ENCODE measurements at places on chromosomes 3 and 15.

- DNase-seq, result peak; percentile 4
Observed at GRCh38 chr3:119098619-119099222, 47.2 kb upstream of the TEX55 start.

GRCh38 chr3:84891851-84892250, 66.9 kb upstream of the CADM2 start:
- DNase-seq, result no peak

GRCh38 chr3:46116996-46117395, 89.7 kb upstream of the XCR1 start:
- no peak for DNase-seq

DNA sequence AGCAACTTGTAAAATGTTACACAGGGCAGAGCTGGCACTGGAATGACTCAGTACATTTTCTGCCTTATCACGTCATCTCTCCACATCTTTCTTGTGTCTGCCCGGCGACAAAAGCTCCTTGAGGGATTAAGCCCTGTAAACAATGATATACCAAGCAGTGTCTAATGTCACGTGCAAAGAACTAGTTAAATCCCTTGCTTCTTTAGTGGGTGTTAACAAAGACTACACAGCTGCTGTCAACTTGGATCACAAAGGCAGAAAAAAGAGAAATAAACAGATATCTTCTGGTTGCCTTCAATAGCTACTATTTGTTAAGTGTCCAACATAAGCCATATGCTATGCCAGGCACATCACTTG, 48.1 kb upstream of the FRMD4B start:
- no peak for DNase-seq

GRCh38 chr3:48738926-48739616, 22.1 kb upstream of the IP6K2 start:
- no peak for DNase-seq

DNA sequence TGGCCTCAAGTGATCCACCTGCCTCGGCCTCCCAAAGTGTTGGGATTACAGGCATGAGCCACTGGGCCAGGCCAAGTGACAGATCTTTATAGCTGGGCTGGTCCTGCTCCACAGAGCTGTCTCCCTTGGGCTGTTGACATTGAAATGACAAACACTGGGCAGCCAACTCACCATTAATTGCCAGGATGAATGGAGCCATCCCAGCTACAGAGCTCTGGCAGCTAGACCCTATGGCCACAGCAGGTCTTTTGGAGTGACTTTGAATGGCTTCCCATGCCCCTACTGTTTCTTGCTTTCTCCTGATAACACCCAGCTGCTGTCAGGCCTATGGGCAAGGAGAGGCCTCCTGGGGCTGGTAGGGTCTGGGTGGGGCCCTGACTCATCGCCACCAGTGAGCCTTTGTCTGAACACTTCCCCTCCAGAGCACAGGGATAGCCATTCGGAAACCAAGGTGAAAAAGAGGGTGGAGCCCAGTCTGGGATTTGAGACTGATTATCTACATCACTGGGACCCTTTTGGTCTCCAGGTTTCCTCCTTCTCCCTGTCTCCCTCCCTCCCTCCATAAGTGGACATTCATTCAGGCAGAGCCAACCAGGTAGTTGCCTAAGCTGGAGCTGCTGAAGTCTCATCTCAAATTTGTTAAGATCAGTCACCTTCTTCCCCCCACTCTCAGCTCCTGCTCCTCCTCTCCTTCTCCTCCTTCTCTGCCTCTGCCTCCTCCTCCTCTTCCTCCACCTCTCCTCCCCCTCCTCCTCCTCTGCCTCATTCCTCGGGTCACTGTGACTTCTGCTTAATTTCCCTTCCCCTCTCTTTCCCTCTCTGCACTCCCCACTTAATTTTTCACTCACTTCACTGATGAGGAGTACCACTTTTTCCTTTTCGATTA, 34.0 kb downstream of the BHLHE40 start:
- no peak for DNase-seq

DNA sequence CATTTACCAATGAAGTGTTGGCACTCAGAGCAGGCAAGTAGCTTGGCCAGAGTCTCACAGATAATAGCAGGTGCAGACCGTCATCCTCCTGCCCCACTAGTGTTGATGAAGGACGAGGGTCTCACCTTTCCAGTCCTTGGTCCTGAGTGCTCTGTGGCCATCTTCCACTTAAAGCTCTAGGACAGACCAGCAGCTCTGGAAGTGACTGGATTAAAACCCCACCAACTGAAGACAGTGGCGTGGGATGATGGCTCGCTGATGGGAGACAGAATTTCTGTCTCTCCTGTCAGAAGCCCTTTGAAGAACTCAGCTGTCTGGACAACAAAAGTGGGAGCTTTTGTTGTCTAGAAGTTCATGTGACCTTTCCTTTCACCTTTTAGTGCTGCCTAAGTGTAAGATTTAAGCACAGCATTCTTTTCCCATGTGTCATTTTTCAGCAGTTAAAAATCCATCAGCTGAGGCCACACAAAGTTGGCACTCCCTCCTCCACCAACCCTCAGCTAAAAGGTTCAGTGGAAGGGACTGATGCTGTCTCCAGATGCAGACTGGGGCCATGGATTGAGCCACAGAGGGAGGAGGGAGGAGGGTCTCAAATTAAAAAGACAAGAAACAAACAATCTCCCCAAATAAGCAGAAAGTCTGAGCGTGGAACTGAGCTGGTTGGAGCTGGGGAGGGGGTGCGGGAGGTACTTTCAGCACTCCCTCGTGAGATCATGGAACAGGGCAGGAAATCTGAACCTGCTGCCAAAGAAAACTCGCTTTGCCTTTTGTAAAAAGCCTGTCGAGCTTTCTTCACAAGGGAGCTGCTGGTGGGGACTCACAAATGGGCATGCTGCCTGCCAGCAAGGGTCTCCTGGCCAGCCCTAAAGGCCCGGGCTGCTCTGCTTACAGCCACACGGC, 148.5 kb upstream of the CTDSPL start:
- no peak for DNase-seq

DNA sequence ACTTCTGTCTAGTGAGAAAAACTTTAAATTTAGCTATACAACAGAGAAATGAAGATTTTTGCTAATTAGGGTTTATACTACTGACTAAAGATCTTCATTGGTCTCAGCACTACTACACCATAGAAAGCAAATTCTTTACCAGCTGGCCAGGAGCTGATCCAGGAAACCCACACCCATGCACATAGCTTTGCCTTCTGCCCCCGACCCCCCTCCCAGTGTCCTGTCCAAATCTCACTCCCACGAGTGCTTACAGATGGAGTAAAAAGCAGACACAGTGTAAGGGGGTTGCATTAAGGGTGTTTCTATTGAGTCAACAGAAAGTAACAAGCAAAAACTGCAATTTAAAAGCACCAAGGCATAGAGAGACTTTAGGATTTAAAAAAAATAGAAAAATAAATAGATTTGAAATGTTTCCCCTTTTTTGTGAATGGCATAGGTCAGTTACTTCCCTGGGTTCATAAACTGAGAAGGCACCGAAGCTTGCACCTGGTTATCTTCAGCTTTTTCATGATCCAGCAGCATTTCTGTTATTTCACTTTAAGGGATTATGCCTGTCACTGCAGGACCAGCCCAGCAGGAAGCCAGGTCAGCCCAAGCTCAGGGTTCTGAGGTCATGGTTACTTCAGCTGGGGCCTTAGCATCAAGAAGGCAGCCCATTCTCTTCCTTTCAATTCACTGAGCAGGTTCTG, 124.3 kb downstream of the CTNNB1 start:
- DNase-seq, result no peak

DNA sequence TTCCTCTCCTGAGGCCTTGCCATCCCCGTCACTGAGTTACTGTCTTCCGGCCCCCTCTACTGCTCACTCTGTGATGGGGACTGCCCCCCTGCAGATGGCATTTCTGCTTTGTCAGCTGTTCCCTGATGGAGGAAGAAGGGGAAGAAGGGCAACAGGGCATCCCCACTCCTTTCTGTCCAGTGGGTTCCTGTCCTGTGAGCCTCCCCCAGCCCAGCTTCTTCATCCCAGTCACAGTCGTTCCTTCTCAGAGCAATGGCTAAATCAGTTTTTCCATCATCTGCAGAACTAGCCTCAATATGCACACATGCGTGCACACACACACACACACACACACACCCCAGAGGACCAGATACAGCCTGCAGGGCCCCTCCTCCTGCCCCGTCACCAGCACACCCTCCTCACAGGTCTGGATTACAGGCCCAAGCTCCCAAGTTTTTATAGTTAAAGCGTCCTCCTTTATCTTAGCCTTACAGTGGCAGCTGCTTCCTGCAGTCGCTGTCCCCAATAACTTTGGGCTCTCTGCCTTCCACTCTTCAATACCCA, 21.4 kb downstream of the ALDH1L1 start:
- no peak for DNase-seq

DNA sequence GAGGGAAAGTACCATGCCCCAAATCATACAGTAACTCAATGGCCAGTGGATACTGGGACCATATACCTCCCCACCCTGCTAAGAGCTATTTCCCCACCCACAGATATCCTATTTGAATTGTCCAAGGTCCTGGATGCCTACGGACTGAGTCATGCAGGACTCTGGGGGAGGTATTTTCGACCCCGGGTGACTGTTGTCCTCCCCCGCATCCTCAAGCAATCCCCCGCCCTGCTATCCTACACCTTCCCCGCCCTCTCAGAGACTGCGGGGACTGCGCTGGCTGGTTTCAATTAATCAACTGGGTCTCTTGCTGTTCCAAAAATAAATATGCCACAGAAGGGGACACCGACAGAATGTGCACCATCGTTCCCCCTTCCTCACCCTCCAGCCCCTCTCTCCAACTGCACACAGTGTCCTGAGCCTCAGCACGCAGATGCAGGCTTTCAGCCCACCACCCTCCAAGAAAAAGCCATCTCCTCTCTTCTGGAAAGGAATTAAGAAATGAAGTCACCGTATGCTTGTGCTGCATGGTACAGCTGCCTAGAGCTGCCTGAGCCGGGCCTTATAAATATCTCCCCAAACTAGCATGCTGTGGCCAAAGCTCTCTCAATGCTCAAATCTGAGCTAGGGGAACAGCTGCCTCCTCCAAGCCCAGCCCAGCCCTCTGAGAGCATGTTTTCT, 8.1 kb downstream of the CAV3 start:
- no peak for DNase-seq

- DNase-seq, result no peak
Observed at GRCh38 chr3:12946649-12947316, 105.4 kb upstream of the RPL32 start.

GRCh38 chr3:170355738-170356595, 1.5 kb upstream of the SKIL start:
- DNase-seq, result no peak

DNA sequence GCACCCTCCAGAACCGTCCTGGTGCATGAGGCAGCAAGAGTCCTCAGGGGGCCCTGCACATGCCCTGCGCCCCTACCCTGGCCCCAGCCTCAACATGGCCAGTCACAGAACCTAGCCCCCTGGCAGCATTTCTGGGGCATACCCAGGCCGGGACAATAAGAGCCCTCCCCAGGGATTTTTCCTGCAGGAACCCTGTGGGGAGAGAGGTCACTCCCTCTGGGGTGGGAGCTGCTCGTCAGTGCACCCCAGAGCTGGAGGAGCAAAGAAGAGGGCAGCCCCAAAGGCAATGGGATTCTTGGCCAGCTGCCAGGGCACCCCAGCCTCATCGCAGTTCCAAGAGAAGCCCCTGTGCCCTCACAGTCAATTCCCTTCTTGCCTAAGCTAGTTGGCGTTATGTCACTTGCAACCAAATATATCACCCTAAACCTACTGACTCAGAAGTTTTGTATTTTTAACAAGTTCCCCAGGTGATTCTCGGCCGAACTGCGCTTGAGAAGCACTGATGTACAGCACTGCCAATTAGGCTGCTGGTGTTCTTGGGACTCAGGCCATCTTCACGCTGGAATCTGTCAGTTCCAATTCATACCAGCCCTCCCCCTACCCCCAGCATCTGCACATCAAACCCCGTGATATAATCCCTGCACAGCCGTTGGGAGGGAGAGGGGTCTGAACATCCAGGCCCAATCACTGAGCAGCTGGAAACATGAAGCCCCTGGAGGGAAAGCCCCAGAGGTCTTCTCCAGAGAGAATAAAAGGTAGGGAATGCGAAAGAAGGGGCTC, 87.5 kb upstream of the PRR20G start:
- DNase-seq, result no peak

DNA sequence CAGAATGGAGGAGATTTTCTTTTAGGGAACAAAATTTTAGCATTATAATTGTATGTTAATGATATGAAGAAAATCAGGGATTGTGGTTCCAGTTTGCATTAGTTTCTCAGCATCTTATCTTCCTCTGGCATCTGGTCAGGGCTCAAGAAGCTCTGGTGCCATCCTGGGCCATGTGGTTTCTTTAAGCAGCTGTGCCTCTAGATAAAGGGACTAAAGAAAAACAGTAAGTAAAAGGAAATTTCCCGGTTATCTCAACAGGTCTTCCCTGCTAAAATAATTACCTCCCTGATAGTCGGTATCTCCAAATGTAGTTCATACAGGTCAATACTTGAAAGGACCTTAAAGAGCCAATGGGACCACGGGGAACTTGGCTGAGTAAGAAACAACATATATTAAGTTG, 375.1 kb upstream of the RBMS3 start:
- DNase-seq, result no peak

- no peak for DNase-seq
Observed at GRCh38 chr3:147421184-147421912, 12.2 kb downstream of the ZIC1 start.

GRCh38 chr3:188229177-188229576, 75.2 kb downstream of the LPP start:
- no peak for DNase-seq

DNA sequence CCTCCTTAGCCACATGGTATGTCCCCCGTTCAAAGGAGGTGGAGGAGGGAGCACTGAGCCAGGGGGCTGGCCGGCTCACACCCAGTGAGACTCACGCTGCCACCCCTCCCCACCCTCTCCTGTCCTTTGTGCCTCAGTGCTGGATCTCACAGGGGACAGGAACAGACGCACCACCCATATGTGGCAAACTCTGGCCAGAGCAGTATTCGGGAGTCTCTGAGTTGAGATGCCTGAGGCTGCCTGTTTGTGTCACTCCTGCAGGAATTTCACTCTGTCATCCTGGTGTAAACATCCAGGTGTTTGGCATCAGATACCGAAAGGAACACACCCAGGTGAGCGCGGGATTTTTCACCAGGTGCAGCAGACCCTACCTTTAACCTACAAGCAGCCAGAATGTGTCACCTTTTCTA, 25.7 kb downstream of the RGMA start:
- no peak for DNase-seq

DNA sequence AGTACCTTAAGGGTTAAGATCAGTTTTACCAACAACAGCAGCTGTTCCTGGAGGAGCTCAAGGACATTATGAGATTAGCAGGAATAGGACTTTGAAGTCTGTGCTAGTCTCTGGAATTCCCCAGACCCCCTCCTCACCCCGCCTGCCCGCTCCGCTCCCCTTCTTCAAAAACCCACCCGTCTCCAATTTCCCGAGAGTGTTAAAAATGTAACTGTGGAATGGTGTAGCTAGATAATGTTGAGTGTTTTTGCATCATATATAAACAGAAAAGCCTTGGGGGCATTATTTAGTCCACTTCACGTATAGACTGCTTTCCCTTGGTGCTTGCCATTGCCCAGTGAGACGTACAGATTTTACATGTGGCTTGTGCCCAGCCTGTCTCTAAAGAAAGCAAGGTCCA, 65.0 kb upstream of the SEMA6D start:
- DNase-seq, result no peak

Data from NCI-H187 (cell line).